ENCODE measurements at places on chromosomes 1 and 21. TPM values are rescaled to one million over a fixed set of nuclear protein-coding genes. Genes with fewer than 3 reads are reported as not detected.

Gene ARHGAP30
- 2.6 TPM for total RNA-seq

Gene ZNF670
- total RNA-seq = 0.75 TPM

Gene ZP4
- not detected for total RNA-seq

Gene C1orf53
- 7.4 TPM for total RNA-seq

Gene PCSK9
- total RNA-seq = not detected

Gene KCNK1
- 10.3 TPM for total RNA-seq

Gene KCNJ9
- not detected for total RNA-seq

Gene C4BPA
- not detected for total RNA-seq

Gene CRP
- total RNA-seq = not detected

Gene ATAD3C
- total RNA-seq = 0.51 TPM

Gene C8B
- total RNA-seq = not detected

Gene CYP4A22
- total RNA-seq = not detected

Gene NR1I3
- not detected for total RNA-seq

Gene SYT14
- 0.03 TPM for total RNA-seq

Gene NPHS2
- not detected for total RNA-seq

Gene MXRA8
- total RNA-seq = 30.5 TPM

Gene LRRC38
- total RNA-seq = 0.73 TPM

Gene VAV3
- total RNA-seq = 1.9 TPM

- DNase-seq = no peak
These were observed 259.2 kb upstream of the KAZN start for GRCh38 chr1:14339288-14339687.

DNA sequence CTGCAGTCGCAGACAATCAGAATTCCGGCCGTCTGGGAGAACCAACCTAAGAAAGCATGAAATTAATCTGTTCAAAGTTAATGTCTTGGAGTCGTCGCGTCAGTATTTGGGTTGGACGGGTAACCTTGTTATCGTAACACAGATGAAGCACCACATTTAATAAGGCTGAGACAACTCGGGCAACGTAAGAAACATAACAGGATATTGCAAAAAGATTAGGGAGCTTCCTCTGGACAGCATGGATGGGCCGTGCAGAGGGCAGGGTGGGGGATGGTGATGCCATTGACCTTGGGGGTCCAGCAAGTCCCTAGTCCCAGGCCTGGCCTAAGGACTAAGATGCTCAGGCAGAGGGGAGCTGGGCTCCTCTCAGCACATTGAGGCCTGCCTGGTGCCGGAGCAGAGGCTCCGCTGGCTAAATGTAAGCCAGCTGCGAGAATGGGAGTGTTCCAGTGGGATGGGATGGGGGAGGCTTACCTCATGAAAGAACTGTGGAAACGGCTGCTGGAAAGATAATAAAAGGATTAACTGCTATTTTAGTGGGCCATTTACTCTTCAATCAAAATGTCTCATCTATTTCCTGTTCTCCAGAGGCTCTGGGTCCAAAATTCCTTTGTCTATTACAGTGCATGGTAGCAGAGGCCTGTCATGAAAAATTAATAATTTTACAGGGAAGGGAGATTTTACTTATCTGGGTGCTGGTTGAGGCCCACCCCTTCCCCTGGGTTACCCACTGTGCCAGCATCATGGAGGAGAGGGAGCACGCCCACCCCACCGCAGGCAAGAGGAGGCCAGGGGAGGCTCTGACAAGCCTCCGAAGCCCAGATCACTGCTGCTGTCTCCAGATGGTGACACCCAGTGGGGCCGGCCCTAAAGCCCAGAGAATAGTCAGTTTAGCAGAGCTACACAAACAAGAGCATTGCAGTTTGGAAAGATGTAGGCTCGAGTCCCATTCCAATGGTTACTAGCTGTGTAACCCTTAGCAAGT, 131.6 kb downstream of the DMRTB1 start:
- DNase-seq = peak; percentile 71

DNA sequence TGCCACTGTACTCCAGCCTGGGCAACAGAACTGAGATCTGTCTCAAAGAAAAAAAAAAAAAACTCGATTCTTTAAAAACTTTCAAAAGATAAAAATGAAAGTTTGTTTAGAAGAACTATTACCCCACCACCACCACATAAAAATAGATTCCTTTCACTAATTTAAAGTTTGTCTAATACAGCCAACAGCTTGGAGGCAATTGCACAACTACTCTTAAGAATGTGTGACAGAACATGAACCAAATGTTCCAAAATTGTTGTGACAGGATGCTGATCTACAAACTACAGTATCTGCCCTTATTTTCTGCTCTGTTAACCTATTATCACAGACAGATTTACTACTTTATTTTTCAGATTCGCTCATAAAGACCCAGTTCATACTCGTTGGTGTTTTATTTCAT, 5.5 kb upstream of the TGFBR3 start:
- no peak for DNase-seq

GRCh38 chr1:205512059-205513045, 7.9 kb downstream of the CDK18 start:
- no peak for DNase-seq

DNA sequence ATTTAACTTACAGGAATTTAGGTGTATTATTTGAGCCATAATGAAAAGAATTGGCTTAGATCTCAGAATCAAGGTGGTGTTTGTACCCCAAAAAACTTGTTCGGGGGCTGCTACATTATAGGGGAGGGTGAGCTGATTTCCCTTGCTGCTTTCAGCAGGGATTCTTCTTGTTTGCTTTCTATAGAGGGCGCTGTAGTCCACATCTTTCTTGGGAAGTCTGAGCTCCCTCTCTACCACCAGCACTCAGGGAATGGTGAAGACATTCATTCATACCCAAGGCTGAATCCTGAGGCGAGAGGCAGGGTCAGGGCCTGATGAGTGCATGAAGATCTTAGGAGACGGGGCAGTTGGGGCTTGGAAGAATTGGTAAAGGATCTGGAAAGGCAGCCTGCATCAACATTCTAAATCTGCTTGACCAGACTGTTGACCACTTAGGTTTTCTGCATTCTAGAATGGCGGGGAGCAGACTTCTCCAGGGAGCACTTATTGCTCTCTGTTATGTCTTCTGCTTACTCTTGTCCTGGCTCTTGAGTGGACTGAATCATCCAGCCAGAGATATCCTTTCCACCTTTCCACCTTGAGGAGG, 18.9 kb downstream of the SPATA46 start:
- no peak for DNase-seq

DNA sequence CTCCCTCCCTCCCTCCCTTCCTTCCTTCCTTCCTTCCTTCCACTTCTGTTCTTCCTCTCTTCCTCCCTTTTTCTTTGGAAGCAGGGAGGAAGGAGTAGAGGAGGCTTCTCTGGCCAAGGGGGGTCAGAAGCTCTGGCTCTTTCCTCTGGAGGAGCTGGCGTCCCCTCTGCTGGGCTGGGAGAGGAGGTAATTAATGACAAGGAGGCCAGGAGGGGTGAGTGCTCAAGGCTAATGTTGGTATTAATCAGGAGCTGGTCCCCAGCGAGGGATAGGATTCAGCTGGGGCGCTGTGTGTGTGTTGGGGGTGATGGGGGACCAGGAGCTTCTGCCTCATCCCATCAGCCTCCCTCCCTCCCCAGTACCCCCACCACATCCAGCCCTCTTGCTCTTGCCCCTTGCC, 6.2 kb upstream of the PEAR1 start:
- no peak for DNase-seq

DNA sequence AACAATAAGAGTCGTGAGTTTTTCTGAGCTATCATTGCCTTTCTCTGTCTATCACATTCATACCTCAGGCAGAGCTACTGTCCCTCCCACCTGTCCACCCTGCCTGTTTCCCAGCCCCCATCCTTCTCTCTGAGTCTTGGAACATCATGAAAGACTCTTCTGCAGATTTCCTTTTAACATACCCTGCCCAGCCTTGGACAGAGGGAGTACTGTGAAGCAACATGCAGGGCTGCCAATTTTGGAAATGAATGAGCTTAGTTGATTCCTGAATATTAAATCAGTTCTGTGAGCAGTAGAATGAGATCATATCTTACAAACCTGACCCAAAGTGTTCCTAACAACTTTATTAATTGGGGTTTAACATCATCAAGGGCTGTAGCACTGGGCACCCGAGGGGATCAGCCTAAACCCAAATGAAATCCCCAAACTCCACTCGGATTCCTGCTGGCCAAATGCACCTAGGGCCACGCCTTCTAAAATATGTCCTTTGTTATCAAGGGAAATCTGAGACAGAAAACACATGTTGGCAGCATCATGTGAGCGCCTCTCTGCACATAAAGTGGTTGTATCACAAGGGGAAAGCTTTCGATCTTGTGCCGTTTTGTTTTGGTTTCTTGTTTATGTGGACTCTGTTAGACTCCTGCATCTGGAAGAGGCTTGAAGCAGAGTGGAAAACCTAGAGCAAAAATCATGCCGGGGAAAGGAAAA, 357.6 kb downstream of the KIF26B start:
- no peak for DNase-seq

DNA sequence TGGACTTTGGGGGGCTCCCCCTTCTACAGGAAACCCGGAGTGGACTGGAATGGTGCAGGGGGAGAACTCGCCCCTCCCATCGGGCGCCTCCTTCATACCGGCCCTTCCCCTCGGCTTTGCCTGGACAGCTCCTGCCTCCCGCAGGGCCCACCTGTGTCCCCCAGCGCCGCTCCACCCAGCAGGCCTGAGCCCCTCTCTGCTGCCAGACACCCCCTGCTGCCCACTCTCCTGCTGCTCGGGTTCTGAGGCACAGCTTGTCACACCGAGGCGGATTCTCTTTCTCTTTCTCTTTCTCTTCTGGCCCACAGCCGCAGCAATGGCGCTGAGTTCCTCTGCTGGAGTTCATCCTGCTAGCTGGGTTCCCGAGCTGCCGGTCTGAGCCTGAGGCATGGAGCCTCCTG, at the start of gene TNFRSF14:
TSS of gene TNFRSF14 (plus strand) at position 95 of the 401 bp plus-strand sequence. CDS start at position 389, 294 bp downstream.
- peak; percentile 90 for DNase-seq

GRCh38 chr1:234666761-234667160, 56.8 kb upstream of the IRF2BP2 start:
- no peak for DNase-seq

DNA sequence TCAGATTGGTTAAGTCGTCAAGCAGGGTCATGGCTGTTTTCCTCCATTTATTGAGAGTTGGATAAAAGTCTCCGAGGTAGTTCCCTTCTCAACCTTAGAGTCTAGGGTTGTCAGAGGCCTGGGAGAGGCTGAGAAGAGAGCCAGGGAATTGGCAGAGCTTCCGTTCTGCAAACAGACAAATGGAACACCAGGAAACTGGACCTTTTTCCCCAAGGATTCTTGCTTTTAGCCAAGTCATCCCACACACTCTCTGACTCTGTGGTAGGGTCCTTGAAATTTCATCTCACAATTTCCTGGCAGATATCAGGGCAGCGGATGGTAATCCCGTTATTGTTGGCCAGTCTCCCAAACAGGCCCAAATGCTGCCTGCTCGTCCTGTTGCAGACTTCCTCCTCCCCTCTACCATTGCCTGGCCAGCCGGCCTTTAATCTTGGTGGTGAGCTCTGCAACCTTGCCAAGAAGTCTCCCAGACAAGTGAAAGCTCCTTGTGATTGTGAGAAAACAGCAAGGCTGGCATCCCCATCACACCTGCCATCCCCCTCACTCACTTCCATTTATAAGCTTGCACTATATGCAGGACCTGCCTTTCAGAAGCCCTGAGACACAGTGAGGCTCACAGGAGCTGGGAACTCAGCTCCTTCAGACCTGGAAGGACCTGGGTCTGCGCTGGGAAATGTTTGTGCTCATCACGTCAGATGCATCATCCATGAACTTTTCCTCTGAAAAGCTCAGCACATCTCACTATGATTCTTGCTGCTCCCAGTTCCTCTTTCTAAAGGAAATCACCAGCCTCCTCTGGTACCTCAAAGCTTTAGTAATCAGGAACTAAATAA, 13.7 kb upstream of the SRP9 start:
- no peak for DNase-seq

GRCh38 chr1:162663589-162664106, 31.4 kb downstream of the DDR2 start:
- DNase-seq = no peak

DNA sequence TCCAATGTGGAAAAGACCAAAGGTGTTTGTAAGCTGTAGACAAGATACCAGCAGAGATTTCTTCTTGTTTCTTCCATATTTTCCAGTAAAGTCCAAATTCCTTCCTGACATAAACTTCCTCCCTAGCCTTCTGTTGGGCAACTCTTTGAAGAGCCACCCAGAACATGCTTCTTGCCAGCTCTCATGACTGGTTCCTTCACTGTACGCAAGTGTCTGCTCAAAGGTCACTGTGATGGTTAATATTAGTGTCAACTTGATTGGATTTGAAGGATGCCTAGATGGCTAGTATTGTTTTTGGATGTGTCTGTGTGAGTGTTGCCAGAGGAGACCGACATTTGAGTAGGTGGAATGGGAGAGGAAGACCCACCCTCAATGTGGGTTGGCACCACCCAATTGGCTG, 416.6 kb upstream of the RUNX1 start:
- DNase-seq = no peak

- DNase-seq = no peak
These were observed 52.2 kb upstream of the GRHL3 start for GRCh38 chr1:24266998-24267397.

GRCh38 chr1:228695015-228695955, 40.0 kb upstream of the RHOU start:
- no peak for DNase-seq

DNA sequence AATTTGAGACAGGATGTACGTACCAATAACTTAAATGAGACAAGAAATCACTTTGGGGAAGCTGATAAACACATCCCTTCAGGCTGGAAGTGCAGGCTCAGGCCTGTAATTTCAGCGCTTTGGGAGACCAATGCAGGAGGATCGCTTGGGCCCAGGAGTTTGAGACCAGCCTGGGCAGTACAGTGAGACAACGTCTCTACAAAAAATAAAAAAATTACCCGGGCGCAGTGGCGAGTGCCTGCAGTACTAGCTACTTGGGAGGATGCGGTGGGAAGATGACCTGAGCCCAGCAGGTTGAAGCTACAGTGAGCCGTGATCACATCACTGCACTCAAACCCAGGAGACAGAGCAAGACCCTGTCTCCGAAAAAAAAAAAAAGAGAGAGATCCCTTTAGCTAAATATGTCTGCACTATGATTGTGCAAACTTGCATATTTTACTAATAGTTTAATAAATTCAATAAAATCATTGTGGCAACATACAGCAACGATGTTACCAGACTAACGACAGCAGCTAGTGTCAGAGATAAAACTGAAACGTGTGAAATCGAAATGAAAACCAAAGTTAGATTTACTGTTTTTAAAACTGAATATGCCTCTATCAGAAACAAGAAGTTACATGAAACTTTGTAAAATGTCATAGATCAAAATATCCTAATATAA, 54.7 kb downstream of the CD2 start:
- no peak for DNase-seq

Data from cardiac septum (tissue), 1 donor.